Stimulated activated CD8-positive, alpha-beta memory T cell treated with anti-CD3 and anti-CD28 coated beads, Interleukin-4, amount 100 ng/mL, for 48 hours (primary cell): ENCODE measurements at places on chromosomes 6 and 20.

GRCh38 chr6:157393669-157394327 lies 12.8 kb downstream of the ZDHHC14 start:
- DNase-seq: no peak

DNA sequence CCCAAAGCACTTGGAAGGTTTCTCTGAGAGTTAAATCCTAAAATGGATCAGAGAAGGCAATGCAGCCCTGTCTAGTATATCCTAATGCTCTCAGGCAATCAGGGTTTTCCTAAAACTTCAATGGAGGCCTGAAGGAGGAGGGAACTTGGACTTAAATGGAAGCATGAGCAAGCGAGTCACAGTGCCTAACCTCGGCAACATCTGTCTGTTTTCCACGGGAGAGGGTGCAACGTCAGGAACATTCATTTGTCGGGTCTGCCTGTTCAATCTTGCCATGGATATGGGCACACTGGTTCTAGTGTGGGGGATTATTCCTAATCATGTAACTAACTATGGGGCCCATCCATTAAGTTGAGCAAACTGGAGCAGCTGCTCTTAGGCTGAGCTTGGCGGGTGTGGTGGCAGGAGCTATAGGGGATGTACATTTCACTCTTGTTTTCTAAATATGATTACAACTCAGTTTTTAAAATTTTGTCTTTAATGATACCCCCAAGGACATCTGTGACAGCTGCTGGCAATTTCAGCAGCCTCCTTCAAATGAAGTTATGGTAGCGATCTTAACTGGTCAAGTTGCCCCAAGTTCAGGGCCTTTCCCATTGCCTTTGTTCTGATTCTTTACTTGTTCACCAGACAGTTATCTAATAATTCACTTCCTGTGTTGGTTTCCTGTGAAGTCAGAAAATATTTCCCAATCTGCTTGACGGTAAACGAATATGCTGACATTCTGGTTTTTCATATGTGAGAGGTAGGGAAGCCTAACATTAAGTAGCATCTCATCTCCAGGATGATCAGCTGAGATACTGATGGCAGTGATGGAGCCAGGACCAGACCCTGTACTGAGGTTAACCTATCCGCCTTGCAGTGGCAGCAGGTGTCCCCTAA lies 21.6 kb downstream of the DSE start:
- DNase-seq: no peak

- no peak for DNase-seq
Measured at GRCh38 chr20:21450572-21450971, 53.2 kb upstream of the NKX2-4 start.

GRCh38 chr6:149140137-149140909 lies 177.2 kb upstream of the TAB2 start:
- DNase-seq: peak; percentile 69

DNA sequence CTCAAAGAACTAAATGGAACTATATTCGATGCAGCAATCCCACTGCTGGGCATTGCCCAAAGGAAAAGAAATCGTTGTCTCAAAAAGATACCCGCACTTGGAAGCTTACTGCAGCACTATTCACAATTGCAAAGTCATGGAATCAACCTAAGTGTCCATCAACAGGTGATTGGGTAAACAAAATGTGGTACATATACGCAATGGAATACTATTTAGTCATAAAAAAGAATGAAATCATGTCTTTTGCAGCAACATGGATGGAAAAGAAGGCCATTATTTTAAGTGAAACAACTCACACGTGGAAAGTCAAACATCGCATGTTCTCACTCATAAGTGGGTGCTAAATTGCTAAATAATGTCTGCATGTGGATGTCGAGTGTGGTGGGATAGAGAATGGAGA lies 70.9 kb upstream of the MPC1 start:
- DNase-seq: no peak

DNA sequence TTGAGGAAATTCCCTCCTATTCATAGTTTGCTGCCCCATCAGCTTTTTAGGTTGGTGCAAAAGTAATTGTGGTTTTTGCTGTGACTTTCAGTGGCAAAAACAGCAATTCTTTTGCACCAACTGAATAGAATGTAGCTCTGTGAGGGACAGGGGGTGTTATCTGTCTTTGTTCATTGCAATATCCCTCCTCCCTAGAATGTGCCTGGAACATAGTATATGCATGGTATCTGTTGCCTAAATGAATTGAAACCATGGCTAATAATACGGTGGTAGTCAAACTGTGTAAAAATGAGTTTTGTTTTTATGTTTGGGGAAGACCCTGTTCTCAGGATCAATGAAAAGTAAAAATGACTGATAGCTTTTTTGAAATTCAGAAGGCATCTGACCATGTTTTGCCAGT lies 45.1 kb downstream of the SCAND1 start:
- no peak for DNase-seq

- no peak for DNase-seq
Measured at GRCh38 chr20:50550531-50550930, 40.3 kb downstream of the PTPN1 start.
